ENCODE measurements at places on chromosomes 7 and 10. TPM values are rescaled to one million over a fixed set of nuclear protein-coding genes. Genes with fewer than 3 reads are reported as not detected.

DNA sequence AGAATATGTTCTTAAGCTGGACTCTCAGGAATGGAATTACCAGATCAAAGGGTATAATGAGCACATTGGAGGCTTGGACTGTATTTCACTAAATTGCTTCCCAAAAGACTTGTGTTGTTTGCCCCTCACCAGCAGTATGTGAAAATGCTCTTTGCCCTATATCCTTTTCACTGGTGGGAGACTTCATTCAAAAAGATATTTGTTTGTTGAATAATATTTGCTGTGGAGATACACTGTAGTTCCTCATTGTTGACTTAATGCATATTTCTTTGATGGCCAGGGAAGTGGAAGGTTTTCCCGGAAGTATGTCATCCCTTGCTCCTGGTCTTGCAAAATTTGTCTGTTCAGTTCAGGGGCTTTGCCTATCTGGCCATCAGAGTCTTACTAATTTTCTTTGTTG lies 19.4 kb downstream of the GSTO2 start:
- H3K4me3 ChIP-seq, result no peak overlapping the region
- no peaks in the 10 kb centered on the region for H3K4me1 ChIP-seq
- DNase-seq, result no peak

Gene PRLHR
- total RNA-seq, result 0.05 TPM

GRCh38 chr10:12943425-12943824 lies 58.1 kb downstream of the CCDC3 start:
- no peak overlapping the region for H3K4me3 ChIP-seq
- no peak overlapping the region for H3K27ac ChIP-seq
- peaks cover 3% of the 10 kb centered on the region for H3K4me1 ChIP-seq
- no peaks in the 10 kb centered on the region for H3K27me3 ChIP-seq
- DNase-seq, result no peak

Gene LMOD2
- total RNA-seq, result 0.05 TPM

- H3K4me3 ChIP-seq, result no peak overlapping the region
- H3K4me1 ChIP-seq, result no peaks in the 10 kb centered on the region
- no peak overlapping the region for H3K27ac ChIP-seq
- no peak for DNase-seq
Measured at GRCh38 chr10:104440221-104440620, 86.6 kb downstream of the CFAP58 start.

GRCh38 chr10:29237786-29238185 lies 51.1 kb upstream of the LYZL1 start:
- no peaks in the 10 kb centered on the region for H3K4me1 ChIP-seq
- no peak overlapping the region for H3K4me3 ChIP-seq
- H3K36me3 ChIP-seq, result no peaks in the 10 kb centered on the region
- H3K27me3 ChIP-seq, result no peaks in the 10 kb centered on the region
- no peak for DNase-seq
- no peak overlapping the region for H3K27ac ChIP-seq

GRCh38 chr7:30159698-30160143 lies 24.9 kb downstream of the MTURN start:
- no peak overlapping the region for H3K4me3 ChIP-seq
- no peak for DNase-seq
- no peaks in the 10 kb centered on the region for H3K27me3 ChIP-seq
- peaks cover 80% of the 10 kb centered on the region for H3K4me1 ChIP-seq

Gene CHST15
- total RNA-seq, result 12.4 TPM

DNA sequence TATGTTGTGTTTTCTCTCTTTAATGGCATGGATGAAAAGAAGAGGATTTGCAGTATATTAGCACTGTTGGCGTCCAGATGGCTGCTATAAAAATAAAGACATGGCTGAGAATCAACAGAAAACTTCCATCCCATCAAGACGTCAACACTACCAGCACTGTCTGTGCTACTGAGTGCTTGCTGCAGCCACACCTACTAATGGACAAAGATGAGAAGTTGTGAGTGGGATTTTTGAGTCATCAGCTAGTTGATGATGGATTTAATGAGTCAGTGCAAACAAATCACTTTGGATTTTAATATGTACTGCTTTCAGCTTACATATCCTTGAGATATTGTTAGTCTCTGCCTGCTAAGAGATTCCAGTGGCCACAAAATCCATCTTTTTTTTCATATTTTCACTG lies 631.0 kb upstream of the ANKRD30A start:
- no peaks in the 10 kb centered on the region for H3K4me1 ChIP-seq
- DNase-seq, result no peak
- H3K27me3 ChIP-seq, result no peaks in the 10 kb centered on the region
- H3K27ac ChIP-seq, result no peak overlapping the region
- H3K4me3 ChIP-seq, result no peak overlapping the region
- H3K36me3 ChIP-seq, result no peaks in the 10 kb centered on the region

Gene RBP4
- 0.19 TPM for total RNA-seq

Gene OR9A2
- total RNA-seq, result not detected

DNA sequence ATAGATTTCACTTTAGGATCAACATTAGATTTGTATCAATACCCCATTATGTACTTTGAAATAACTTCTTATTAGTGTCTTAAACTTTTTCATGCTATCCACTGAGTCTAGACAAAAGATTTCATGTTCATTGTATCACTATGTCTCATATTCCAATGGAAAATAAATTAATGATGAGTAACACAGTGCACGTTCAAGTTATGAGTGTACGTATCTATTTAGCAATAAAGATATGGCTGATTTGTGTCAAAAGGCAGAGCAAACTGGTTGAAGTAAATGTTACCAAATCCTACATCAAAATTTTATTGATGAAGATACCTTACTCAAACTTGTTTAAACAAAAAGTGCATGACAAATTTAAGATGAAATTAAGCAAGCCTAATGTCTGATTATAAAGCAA lies 102.4 kb downstream of the SEMA3E start:
- no peaks in the 10 kb centered on the region for H3K36me3 ChIP-seq
- H3K4me3 ChIP-seq, result no peak overlapping the region
- no peak for DNase-seq
- H3K4me1 ChIP-seq, result no peaks in the 10 kb centered on the region
- H3K27me3 ChIP-seq, result no peaks in the 10 kb centered on the region

Measured in thymus (tissue), 14 donors.